ENCODE measurements at places on chromosomes 11 and 22.

GRCh38 chr11:77381729-77382665 is 80.5 kb upstream of the GDPD4 start:
- DNase-seq: no peak

DNA sequence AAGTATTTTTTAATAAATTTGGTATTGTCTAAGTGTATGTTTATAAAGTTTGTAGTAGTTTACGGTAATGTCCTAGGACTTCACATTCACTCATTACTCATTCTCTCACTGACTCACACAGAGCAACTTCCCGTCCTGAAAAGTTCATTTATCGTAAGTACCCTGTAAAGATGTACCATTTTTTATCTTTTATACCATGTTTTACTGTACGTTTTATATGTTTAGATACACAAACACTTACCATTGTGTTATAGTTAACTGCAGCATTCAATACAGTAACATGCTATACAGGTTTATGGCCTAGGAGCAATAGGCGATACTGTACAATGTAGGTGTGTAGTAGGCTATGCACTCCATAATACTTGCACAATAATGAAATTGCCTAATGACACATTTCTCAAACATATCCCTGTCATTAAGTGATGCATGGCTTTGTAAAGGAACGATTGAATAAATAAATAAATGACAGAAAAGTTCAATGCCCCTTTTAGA is 12.5 kb upstream of the CARD18 start:
- DNase-seq: no peak

DNA sequence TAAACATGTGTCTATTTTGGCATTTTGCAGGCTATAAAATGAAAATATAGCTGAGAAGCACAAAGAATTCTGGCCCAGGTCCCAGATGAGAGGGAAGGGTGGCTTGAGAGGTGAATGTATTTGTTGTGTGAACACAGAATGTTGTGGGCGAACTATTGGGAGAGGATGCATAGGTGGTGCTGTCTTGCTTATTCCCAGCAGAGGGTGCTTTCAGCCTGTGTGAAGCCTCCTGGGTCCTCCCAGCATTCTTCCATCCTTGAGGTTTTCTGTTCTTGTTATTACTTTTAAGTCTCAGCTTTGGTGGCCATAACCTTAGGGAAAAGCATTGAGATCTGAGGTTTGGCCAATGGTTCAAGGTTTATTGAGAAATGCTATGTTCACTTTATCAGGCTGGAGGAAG is 108.7 kb upstream of the SNX19 start:
- no peak for DNase-seq

GRCh38 chr11:87432022-87432421 is 394.3 kb downstream of the TMEM135 start:
- no peak for DNase-seq
